Activated CD4-positive, alpha-beta T cell treated with anti-CD3 and anti-CD28 coated beads for 4 hours (primary cell): ENCODE measurements at places on chromosomes 16 and 17.

DNA sequence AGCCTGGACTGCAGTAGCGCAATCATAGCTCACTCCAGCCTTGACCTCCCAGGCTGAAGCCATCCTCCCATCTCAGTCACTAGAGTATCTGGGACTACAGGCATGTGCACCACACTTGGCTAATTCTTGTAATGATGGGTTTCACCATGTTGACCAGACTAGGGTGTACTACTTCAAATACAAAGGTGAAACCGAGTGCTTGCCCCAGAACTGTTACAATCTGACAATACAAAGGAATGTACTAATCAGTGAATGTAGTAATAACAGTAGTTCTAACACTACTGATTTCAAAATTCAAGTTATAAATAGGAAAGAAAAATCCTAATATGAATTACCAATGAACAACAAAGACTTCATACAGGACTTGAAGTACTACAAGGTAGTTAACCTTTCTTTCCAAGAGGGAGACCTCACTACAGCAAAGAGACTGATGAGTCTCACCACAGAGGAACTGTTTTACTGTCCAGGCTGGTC, 24.4 kb downstream of the CRK start:
- DNase-seq, result no peak

- no peak for DNase-seq
Measured at GRCh38 chr17:80625627-80626026, 81.0 kb downstream of the RPTOR start.

- no peak for DNase-seq
Measured at GRCh38 chr16:25783226-25783625, 91.5 kb downstream of the HS3ST4 start.

GRCh38 chr17:82367724-82368524, 3.6 kb upstream of the UTS2R start:
- DNase-seq, result no peak

DNA sequence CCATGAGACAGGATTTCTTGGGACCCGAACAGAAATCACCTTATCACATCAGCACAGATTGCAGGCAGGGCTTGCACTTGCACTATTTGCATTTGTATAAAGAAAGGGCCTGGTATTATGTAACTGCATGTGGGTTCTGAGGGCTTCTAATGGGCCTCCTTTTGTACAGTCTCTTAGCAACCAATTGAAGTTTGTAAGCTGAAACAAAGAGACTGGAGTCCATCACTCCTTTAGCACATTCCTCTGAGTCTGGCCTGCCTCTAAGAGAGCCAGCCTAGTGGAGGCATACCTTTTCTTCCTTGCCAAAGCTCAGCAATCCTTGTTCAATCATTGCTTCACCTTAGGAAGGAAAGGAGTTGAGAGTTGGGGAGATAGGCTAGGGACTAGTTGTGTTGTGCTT, 387.1 kb downstream of the XYLT1 start:
- DNase-seq, result no peak
